SK-MEL-5 (cell line): ENCODE measurements at places on chromosomes 1 and 21. TPM values are rescaled to one million over a fixed set of nuclear protein-coding genes. Genes with fewer than 3 reads are reported as not detected.

Gene RXFP4
- total RNA-seq = not detected in 2 replicates

Gene MASP2
- not detected in 2 replicates for total RNA-seq

Gene LAPTM5
- total RNA-seq = 0.05 TPM in 1 of 2 replicates, not detected in the other

Gene TEX38
- not detected in 2 replicates for total RNA-seq

Gene SNX27
- 30.4 and 31.9 TPM in 2 replicates for total RNA-seq

Gene TGFB2
- total RNA-seq = 1.8 and 2.1 TPM in 2 replicates

Gene NECTIN4
- total RNA-seq = 0.11 and 0.21 TPM in 2 replicates

Gene USP25
- 17.9 and 25.3 TPM in 2 replicates for total RNA-seq

Gene RGSL1
- total RNA-seq = not detected in 2 replicates

DNA sequence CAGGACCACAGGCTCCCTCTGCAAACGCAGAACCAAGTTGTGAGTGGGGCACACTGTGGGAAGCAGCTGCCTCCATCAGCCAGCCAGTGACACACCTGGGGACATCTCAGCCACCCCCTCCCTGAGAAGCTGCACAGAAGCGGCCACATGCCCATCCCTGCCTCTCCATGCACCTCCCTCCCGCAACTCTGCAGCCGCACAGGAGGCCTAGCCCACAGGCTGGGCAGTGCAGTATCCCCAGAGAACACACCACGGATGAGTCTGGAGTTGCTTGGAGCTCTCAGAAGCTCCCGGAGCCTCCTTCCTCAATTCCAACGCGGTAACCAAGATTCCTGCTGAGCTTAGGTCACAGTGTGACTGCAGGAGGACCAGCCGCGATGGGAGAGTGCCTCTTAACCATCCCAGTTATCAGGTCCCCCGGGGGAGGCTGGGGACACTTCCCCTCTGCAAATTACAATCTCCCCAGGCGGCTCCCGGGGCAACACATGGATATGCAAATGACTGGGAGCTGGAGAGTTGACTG is 1.2 kb upstream of the WNT3A start:
- no peak for DNase-seq

DNA sequence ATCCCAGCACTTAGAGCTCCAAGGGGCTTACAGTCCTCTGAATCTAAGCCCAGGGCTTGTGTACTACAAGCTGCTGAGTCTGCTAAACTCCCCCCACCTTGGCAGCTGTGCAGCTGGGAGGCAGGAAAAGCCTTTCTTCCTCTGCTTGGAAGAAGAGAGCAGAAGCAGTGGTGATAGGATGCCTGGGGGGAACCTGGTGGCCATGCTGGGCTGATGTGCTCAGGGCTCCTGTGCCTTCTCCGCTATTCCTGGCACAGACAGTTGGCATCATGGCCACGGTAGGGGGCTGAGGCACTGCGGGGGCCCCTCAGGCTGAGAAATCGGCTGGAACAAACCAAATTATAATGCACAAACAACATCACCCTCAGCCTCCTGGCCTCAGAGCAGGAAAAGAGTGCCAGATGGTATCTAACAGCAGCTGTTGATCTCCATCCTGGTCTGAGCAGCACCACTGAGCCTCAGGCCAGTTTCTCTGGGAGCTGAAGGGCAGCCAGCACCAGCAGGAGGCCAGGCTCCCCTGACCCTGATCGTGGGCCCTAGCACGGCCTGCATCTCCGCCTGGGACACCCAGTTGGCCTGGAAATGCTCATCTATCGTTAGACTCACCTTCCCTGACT is 35.8 kb downstream of the ECE1 start:
- no peak for DNase-seq

GRCh38 chr1:172662464-172663109 is 3.7 kb downstream of the FASLG start:
- no peak for DNase-seq

GRCh38 chr1:7267493-7267892 is 482.2 kb downstream of the CAMTA1 start:
- DNase-seq = peak; percentile 1

DNA sequence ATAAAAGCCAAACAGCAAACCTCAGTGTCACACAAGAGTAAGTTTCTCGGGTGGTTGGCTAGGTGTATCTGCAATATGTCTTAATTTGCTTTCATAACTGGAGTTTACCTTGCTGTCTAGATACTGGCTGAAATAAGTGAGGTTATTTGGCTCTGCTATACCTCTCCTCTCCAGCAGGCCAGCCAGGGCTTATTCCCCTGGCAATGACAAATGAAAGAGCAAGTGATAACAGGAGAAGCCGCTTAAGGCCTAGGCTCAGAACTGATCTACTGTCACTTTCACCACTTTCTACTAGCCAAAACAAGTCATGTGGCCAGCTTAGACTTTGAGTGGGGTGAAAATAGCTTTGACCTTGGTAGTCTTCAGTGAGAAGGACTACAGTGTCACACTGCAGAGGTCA is 4.8 kb upstream of the RPE65 start:
- peak; percentile 8 for DNase-seq

GRCh38 chr1:74526708-74527107 is 14.3 kb upstream of the LRRC53 start:
- no peak for DNase-seq

DNA sequence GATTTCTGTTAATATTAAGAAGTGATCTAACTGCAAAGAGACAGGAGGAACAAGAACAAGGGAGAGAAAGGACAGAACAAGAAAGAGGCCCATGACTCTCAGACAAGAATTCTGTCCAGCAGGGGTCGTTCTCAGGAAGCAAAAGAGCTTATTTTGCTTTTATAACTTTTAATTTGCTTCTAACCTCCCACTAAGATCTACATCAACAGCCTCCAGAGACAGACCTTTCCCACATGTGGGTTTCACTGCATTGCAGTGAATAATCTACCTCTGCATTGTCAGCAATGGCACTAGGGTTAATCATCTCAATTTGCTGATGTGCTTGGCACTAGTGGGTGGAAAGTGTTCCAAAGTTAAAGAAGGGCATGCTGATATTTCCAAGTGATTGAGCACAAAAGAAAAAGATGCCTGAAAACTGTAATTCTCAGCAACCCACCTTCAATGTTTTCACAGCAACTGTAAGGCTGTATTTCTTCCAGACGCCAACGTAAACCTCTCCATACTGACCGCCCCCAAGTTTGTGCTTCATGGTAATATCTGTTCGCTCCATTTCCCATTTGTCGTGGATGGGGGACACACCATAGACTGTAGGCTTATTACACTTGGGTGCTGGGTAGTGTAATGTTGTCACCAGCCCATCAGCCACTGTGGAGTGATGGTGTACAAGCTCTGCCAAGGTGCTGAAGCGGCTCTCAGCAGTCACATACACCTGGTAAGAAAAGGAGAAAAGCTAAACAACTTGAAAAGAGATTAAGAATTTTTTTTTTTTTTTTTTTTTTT is 39.5 kb downstream of the TOR3A start:
- peak; percentile 64 for DNase-seq

- DNase-seq = no peak
Observed at GRCh38 chr21:43266534-43266933, 97.7 kb downstream of the CRYAA start.

DNA sequence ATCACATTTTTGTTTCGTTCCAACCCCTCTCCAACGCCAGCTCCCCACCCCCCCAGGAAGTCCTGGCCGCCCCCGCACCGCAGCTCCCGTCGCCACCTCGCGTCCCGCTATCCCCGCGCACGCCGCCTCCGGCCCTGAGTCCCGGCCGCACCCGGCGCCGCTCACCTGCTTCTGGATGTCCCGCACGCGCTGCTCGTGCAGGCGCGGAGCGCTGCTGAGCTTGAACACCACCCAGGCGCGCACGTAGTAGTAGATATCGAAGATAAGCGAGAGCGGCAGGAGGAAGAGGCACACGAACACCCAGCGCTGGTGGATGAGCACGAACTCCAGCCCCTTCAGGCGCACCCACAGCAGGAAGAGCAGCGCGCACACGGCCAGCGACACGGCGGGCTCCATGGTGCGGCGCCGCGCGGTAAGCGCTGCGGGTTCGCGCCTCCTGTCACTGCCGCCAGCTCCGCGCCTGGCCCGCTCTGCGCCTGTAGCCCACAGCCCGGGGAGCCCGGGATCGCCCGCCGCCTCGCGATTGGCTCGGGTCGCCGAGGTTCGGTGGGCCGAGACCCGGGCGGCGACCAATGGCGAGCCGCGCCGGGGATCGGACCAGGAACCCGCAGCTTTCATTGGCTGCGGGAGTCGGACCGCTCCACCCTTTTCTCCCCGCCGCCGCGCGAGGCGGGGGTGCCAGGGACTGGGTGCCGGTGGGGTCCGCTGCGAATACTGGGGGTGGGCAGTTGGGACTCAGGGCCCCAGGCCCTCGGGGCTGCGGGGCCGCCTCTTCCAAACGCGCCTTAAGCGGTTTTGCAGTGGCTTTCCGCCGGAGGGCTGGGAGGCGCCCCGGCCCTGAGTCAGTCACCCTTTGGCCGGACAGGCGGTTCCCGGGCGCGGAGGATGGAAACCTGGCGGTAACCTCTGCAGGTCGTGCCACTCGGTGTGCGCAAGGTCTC is at the start of gene DHCR24:
Gene DHCR24, minus strand, starts transcription at position 472 of the 941 bp plus-strand sequence. Its CDS starts 76 bp downstream, at position 396.
- DNase-seq = peak; percentile 72

DNA sequence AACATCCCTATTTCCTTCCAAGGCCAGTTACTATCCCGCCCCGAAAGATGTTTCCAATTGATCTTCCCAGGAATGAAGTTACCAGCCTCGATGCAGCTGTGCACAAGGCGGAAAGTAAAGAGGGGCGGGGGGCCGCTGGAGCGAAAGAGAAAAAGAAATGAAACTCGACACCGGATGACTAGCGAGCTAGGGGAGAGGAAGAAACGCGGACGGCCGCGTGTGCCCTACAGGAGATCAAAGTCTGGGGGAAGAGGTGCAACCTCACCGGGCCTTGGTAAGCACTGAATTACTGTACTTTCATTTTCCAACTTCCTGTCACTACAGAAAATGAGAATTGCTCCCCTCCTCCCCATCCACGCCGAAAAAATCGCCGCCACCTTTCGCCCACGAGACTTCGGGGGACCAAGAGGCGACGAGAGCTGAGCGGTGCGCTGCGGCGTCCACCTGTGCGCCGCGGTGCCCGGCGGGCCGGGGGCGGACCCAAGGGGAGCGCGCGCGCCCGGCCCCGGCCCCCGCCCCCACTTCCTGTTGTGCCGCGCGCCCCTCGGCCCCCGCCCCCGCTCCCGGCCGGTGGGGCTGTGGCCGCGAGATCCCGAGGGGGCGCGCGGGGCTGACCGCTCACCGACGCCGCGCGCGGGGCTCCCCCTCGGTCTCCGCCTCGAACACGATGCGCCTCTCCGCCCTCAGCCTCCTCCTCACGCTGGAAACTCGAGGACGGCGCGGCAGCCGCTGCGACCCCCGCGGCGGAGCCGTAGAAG is 622 bp downstream of the ELK4 start:
- peak; percentile 60 for DNase-seq

DNA sequence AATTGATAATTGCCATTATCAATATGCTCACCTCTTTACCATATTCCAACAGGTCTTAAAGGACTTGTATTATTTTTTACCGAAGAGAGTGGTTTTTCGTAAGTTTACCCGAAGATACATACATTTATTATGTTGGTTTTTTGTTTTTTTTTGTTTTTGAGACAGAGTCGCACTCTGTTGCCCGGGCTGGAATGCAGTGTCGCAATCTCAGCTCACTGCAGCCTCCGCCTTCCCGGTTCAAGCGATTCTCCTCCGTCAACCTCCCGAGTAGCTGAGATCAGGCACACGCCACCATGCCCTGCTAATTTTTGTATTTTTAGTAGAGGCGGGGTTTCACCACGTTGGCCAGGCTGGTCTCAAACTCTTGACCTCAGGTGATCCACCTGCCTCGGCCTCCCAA is 30.8 kb downstream of the NR5A2 start:
- no peak for DNase-seq

DNA sequence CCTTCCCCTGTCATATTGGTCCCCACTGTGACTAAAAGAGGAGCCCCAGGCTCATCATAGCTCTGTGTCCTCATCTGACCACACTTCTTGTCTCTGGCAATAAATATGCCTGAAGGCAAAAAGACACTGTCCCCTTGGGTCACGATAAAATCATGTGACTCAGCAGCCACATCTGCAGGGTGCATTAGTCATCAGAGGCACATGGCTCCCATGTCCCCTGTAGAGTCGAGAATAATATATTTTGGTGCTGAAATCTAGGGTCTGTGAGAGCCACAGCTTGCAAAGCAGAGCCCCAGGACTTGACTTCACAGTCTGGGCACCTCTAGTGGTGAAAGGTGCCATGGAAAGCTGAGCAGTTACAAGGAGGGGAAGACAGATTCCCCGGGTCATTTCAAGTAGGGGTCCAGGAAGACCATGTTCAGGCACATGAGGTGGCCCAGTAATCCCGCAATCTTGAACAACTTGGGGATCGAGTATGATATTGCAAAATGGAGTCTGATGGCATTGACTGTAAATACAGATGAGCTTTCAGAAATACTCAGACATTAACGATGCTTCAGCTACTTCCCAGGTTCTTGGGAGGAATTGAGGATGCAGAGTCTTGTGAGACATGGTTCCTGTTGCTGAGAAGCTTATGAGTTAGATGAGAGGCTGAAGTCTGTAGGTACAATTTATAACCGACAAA is 68.6 kb downstream of the SLC35F3 start:
- DNase-seq = no peak

DNA sequence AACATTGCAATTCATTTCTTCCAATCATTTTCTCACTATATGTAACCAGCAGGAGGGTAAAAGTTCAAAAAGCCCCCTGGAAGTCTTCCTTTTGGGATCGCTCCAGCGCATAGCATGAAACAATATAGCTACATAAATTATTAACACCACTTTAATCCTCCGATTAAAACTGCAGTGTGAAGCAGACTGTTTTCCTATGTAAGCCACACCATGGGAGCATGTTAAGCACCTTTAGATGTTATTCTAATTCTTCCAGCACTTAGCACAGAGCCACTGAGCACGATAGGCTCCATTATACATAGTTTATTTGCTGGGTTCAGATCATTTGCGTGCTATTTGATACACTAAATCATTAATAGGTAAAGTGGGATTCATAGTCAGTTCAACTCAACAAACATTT is 18.4 kb upstream of the GADD45A start:
- no peak for DNase-seq

- DNase-seq = no peak
Observed at GRCh38 chr1:17856496-17857108, 101.5 kb downstream of the ACTL8 start.

GRCh38 chr1:214085325-214085724 is 97.6 kb downstream of the PROX1 start:
- DNase-seq = no peak

DNA sequence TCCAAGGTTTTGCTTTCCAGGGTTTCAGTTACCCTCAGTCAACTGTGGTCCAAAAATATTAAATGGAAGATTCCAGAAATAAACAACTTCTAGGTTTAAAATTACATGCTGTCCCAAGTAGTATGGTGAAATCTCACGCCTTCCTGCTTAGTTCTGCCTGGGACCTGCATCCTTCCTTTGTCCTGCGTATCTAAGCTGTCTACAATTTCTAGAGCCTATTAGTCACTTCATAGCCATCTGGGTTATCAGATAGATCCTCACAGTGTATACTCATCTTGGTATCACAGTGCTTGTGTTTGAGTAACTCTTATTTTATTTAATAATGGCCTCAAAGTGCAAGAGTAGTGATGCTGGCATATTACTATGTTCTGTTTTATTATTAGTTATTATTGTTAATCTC is 157.7 kb downstream of the ROR1 start:
- no peak for DNase-seq

GRCh38 chr1:53655931-53656746 is 82.8 kb downstream of the GLIS1 start:
- DNase-seq = peak; percentile 53
